ENCODE measurements at places on chromosomes 6 and 20.

DNA sequence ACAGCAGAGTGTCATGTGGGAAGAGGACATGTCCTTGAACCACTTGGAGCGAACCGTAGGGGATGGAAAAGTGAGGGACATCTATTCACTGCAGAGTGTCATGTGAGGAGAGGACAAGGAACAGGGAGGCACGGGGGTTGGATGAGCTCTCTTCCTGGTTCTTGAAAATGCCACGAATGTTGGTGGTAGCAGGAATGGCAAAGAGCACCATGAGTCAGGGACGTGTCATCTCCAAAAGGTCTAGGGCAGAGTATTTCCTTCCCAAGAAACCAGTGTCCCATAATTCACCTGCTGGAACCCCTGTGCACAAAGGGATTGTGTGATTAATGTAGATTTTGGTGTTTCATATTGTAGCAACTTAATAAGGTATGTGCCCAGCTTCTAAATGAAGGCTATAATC, 136.8 kb downstream of the BFSP1 start:
- no peak for DNase-seq

- DNase-seq = no peak
These were observed 464.9 kb downstream of the TBC1D32 start for GRCh38 chr6:120869397-120869796.

DNA sequence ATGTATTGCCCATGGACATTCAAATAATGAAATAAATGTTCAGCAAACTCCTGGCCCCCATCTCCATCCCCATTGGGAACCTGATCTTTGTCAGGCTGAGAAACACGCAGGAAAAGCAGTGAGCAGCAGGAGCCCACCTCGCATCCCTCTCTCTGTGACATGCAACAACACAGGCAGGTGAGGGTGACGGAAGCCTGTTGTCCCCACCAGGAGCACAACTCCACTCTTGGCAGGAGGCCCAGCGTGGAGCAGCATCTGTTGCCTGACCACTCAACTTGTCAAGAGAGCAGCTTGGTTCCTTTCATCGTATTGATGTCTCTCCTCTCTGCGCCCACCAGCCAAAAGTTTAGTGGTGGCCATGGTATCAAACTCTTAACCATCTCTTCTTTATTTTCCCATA, 586.9 kb upstream of the ARID1B start:
- DNase-seq = no peak

GRCh38 chr6:56348578-56348977, 101.2 kb upstream of the COL21A1 start:
- DNase-seq = no peak

DNA sequence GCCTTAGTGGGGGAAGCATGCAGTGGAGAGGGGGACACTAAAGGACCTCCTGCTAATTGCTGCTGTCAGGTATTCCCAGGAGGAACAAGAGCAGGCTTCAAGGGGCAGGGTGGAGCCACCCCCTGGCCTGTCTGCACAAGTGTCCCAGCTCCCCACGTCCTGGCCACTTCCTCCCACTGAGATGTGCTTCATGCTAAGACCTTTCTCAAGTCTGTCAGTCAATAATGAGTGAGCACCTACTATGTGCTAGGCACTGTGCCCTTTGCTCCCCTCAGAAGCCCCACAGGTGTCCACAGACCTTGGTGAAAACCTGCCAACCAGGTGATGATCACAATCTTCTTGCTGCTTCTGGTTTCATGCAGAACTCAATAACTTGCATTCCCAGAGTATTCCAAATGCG, 147.9 kb downstream of the UNC5CL start:
- no peak for DNase-seq

DNA sequence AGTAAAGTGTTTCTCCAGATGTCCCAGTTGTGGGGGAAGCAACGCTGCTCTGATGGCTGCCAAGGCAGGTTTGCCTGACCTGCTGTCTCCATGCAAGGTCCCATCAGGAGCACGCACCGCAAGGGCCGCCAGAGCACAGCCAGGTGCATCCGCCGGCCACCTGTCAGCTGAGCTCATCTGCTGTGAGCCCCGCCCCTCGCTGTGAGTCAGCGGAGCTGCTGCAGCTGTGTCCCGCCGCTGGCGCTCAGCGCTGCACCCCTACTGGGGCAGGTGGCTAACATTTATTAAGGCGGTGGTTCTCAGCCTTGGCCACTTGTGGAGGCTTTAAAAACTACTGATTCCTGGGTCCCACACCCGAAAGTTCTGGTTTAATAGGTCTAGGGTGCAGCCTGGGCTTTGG, 225.7 kb downstream of the UST start:
- peak; percentile 25 for DNase-seq

DNA sequence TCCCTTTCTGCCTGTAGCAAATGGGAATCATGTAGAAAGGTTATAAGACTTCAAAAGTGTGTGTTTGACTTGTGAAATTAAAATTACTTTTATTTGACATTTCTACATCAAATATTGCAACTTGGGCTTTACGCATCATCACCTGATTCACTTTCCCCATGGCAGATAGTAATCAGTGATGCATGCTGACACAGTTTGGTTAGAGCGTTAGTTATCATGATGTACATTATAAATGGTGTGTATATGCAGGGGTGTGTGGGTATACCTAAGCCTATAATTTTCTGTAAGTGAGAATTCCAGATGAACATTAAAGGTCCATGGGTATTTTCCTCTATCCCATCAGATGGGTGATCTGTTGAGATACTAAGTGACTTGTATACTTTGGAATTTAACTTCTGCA, 141.5 kb downstream of the KLHL32 start:
- no peak for DNase-seq

- no peak for DNase-seq
These were observed 30.2 kb downstream of the C20orf173 start for GRCh38 chr20:35499271-35499670.

DNA sequence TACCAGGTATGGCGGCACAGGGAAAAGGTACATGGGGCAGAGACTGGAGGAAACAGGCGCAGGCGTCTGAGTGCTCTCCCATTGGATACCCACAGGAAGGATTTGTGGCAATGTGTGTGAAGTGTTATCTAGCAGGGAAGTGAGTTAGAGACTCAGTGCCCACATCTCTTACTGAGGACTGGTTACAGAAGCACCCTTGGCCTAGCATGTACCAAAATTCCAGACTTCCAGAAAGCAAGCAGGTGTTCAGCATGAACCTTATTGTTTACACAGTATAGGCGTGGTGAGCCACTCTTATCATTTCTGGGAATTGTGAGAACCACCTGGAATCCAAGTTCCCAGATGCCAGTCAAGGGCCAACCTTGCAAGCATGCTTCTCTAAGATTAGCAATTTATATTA, 14.2 kb downstream of the MANBAL start:
- no peak for DNase-seq

DNA sequence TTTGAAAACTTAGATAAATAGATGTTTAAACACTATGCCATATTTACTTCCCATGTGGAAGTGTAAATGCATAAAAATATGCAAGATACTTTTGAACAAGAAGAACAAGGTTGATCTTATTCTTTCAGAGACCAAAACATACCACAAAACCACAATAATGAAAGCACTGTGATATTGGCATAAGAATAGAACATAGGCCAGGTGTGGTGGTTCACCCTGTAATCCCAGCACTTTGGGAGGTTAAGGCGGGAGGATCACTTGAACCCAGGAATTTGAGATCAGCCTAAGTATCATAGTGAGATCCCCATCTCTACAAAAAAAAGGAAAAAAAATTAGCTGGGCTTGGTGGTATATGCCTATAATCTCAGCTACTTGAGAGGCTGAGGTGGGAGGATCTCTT, 66.5 kb downstream of the KCNS1 start:
- no peak for DNase-seq

DNA sequence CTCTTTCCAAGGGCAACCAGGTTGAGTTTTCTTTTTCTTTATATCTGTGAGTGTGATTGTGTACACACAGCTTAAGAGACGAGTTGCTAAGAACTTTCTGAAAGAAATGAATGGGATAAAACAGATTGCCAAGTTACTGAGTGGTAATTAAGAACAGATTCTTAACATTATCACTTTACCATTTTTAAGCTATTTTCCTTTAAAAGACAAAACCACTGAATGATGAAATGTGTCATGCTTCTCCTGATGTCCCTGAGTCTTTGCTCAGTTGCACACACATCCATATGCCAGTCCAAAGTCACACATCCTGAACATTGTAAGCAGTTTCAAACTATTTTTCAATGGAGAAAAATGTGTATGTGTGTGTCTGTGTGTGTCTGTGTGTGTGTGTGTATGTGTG, 5.5 kb upstream of the DAAM2 start:
- DNase-seq = no peak

Measured in effector memory CD4-positive, alpha-beta T cell (primary cell).